ENCODE measurements at places on chromosomes 2 and 18.

DNA sequence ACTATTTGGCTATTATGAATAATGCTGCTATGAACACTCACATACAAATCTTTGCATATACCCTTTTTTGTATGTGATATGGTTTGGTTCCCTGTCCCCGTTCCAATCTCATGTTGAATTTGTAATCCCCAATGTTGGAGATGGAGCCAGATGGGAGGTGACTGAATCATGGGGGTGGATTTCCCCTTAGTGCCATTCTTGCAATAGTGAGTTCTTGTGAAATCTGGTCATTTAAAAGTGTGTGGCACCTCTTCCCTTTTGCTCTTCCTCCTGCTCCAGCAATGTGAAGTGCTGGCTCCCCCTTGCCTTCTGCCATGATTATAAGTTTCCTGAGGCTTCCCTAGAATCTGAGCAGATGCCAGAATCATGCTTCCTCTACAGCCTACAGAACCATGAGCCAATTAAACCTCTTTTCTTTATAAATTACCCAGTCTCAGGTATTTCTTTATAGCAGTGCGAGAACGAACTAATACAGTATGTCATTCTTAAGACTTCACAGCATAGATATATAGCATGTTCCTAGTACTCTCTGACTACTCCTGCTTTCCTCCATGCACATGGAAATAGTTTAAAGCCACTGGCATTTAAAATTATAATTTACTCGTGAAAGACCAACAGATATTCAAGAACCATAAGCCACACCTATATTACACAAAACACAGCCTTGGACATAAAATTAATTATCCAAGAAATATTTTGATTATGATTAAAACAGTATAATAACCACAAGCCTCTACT is 75.2 kb downstream of the COBLL1 start:
- no peak for DNase-seq

DNA sequence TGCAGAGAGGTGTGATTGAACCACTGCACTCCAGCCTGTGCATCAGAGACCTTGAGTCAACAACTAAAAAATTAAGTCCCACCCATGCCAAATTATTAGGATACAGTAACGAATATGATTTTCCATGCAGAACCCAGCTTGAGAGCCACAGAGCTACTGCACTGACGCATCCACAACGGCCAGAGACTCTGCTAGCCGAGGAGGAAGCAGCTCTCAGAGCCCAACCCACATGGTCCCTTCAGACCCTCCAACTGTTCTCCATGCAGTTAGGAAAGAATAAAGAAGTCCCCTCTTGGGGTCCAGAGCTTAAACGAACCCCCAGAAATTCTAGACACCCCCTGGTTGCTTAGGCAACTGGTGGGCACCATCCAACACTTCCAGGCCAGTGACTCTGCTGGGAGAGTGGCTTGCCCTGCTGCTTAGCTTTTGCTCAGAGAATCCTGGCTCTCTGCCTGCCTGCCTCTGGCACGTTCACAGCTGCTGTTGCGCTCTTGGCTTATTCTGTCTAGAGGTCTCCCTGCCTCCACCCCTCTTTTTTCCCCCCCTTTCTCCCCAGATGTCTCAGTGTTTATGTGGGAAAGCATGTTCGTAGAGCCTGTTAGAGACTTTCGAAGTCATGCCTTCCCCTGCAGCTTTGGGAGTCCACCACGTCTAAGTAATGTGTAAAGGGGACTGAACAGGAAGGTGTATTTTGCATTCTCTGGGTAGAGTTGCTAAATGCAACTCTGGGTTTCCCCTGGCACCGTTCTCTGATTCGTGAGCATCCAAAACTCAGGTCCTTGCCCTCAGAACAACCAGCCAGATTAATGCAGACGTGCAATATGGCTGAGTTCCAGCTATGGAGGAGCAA is 26.0 kb upstream of the SP3 start:
- DNase-seq, result no peak

- DNase-seq, result no peak
Observed at GRCh38 chr2:109331081-109331480, 202.1 kb downstream of the SH3RF3 start.

GRCh38 chr2:8337321-8337720 is 344.5 kb upstream of the ID2 start:
- no peak for DNase-seq

GRCh38 chr2:112626604-112627059 is 19.1 kb upstream of the SLC20A1 start:
- peak; percentile 55 for DNase-seq

- DNase-seq, result no peak
Observed at GRCh38 chr18:33720133-33720532, 142.1 kb downstream of the ASXL3 start.

GRCh38 chr2:29307519-29307918 is 192.3 kb downstream of the CLIP4 start:
- no peak for DNase-seq

- DNase-seq, result peak; percentile 51
Observed at GRCh38 chr2:173963323-173963816, 1.8 kb downstream of the SP3 start.

DNA sequence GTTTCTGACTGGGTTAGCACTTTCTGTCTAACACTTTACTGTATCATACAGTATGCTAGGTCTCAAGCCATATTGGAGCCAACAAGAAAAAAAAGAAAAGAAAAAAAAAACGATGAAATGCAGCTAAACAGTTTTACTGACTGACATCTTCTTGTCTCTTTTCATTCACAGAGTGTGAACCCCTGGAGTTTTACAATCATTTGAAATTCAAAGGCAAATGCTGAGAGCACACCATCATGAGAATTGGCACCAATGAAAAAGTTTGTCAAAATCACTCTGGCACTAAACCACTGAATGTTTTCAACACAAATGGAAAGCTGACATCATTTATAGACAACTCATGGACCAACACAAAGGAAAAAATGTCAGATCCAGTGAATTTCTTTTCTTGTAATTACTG is 513.3 kb downstream of the LRRTM4 start:
- DNase-seq, result no peak

GRCh38 chr2:182240862-182241371 is 185.9 kb downstream of the PDE1A start:
- no peak for DNase-seq

DNA sequence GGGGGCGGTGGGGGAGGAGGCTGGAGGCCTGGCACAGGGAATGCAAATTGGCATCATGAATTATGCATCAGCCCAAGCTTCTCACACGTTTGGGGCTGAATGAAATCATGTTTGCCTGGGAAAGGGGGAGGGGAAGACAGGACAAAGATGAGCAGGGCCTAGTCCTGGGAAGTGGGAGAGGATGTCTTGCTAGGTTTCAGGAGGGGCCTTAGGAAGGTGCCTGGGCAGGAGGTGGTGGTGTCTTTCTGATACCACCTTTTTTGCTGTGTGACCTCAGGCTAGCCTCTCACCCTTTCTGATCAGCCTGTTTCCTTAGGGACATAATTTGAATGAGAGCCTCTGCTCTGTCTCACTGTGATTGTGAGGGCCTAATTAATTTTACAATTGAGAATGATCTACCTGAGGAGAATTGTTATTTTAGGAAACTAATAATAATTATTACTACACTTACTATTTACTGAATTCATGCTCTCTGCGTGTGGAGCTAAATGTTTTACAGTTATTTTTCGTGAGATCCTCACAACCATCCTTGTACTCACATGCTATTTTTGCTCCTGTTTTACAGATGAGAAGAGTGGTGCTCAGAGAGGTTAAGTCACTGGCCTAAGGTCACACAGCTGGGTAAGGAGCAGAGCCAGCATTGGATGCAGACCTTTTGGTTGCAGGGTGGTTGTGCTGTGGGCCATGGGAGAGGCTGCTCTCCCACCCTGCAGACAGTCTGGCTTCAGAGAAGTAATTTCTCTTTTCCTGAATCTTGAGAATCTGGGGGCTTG is 39.6 kb downstream of the INHBB start:
- DNase-seq, result no peak

DNA sequence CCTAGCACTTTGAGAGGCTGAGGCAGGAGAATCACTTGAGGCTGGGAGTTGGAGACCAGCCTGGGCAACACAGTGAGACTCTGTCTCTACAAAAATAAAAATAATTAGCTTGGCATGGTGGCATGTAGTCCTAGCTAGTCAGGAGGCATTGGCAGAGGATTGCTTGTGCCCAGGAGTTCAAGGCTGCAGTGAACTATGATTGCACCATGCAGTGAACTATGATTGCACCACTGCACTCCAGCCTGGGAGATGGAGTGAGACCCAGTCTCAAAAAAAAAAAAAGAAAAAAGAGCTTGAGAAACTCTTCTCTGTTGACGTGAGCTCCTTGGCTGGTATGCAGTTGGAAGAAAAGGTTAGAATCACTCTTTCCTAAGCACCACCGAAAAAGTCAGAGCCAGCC is 125.1 kb upstream of the TNP1 start:
- DNase-seq, result no peak

DNA sequence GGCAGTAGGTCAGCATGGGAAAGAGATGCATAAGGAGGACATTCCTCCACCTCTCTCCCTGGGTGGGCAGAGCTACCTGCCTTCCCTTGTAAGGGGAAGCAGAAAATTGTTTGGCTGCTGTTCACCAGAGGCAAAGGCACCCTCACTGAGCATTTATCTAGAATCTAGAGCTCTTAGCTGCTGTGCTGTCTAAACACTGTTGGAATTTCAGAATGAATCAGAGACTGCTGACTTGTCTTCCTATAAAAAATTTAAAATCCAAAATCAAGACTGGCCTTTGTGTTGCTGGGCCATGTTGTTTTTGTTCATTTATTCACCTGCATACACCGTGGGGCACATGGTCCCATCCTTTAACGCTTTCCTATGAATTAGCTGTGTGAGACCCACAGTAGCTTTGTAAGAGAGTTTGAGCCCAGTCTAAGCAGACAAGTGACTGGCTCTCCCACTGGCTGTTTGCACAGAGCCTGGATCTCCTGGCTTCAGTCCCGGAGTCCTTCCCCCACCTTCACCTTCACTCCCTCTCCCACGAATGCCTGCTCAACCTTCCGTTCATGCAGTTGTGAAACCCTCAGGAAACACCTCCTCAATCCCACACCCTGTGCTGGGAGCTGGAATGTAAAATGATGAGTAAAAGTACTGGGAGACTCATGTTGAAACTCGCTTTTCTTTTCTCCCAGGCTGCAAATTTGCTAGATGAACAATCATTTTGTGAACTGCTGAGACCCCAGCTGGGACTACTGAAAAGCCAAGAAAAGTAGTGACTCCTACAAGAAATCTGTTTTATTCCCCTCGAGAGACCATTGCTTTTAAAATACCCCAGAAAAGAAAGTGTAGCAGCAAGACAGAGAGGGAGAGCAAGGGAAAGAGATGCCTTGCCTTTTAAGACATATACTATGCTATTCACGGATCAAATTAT is 76.2 kb downstream of the FAM168B start:
- DNase-seq, result no peak

DNA sequence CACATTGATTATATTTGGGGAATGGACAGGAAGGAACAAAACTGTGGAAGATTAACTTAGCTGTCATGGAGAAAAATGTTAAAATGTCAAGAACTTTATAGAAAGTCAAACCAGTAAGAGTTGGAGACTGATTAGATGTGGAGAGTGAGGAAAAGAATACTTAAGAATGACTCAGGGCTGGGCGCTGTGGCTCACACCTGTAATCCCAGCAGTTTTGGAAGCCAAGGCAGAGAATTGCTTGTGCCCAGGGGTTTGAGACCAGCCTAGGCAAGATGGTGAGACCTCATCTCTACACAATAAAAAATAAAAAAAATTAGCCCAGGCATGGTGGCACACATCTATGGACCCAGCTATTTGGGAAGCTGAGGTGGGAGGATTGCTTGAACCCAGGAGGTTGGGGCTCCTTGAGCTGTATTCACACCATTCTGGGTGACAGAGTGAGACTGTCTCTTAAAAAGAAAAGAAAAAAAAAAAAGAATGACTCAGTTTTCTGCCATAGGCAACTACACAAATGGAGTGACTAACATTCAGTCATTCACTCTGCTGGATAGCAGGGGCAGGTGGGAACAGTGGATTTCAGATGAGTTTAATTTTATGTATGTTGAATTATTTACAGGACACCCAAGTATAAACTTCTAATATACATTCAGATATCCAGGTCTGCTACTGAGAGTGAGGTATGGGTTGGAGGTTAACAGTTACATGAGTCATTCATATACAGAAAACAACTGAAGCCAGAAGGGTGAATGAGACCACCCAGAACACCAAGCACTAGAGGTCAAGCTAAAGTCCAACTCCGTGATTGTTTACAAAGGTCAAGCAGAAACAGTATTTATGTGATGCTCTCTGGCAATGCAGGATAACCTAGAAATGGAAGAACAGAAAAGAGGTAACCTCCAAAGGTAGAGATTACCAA is 33.9 kb downstream of the ORC2 start:
- DNase-seq, result no peak

DNA sequence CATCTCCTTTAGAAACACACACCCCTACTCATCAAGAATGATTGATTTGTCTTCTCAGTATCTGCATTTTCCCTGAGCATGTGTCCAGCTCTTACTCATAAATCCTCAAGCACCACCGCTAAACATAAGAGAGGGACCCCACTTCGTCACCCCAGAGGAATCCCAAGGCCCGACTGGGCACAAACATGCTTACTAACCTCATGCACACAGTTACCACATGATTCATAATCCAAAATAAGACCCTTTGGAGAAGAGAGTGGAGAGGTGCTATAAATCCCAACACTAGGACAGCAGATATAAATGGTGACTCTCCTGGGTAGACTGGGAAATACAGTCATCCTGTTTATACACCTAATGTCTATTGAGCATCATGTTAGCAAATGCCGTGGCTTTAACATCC is 843.2 kb upstream of the ID2 start:
- DNase-seq, result no peak

GRCh38 chr18:23487738-23488570 is 15.4 kb upstream of the RMC1 start:
- peak; percentile 43 for DNase-seq

DNA sequence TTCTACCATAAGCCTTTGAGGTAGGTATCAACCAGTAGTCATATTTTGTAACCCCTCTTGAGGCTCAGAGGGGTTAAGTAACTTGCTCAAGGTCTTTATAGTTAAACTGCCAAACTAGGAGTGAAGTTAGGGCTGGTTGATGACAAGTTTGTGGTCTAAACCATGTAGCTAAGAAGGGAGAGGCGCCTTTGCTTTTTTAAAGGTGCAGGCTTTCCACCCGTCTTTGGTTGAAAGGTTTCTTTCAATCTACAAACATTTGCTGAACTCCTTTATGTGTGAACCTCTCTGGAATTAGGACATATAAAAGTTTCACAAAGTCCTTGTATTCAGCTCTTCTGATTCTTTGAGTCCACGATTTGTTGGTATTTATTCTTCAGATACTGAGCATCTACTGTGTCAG is 2.4 kb upstream of the MTA3 start:
- DNase-seq, result no peak

- no peak for DNase-seq
Observed at GRCh38 chr2:141508806-141509595, 621.8 kb downstream of the LRP1B start.

DNA sequence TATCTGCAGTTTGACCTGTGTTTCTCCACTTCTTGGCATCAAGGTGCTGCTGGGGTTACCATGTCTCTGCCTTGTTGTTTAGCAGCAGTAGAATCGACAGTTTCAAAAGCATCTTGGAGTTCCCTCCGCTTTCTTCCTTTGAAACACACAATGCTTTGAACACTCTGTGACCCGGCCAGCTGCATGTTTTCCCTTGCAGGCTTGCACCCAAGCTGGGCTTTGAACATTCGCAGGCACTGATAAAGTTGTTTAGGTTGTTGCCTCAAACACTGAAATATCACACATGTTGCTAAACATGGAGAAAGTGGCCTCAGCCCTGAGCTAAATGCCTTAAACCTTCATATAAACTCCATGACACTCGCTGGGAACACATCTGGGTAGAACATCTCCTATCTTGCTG is 251.7 kb downstream of the TSN start:
- no peak for DNase-seq

GRCh38 chr2:184543832-184544231 is 54.5 kb upstream of the ZNF804A start:
- DNase-seq, result no peak

GRCh38 chr2:231394211-231395141 is 1.0 kb upstream of the B3GNT7 start:
- no peak for DNase-seq

Measured in stimulated activated CD4-positive, alpha-beta T cell treated with anti-CD3 and anti-CD28 coated beads, Interleukin-4, amount 100 ng/mL, for 4 hours (primary cell).